ENCODE measurements at places on chromosomes 11 and 22. TPM values are rescaled to one million over a fixed set of nuclear protein-coding genes. Genes with fewer than 3 reads are reported as not detected.

The P4HA3 gene
- total RNA-seq: not detected

The OR2AT4 gene
- not detected for total RNA-seq

The CTSF gene
- total RNA-seq: 31.1 TPM

The PKDREJ gene
- total RNA-seq: not detected

The PANX3 gene
- not detected for total RNA-seq

The CD248 gene
- total RNA-seq: 11.4 TPM

The HNRNPUL2 gene
- 58.6 TPM for total RNA-seq

The ANGPTL5 gene
- not detected for total RNA-seq

The NAALADL1 gene
- 1.6 TPM for total RNA-seq

The OR8A1 gene
- not detected for total RNA-seq

The TCP11L1 gene
- total RNA-seq: 42.0 TPM

The F2 gene
- 0.29 TPM for total RNA-seq

The SCN4B gene
- 2.9 TPM for total RNA-seq

The NUDT22 gene
- 37.0 TPM for total RNA-seq

The NEU3 gene
- 6.6 TPM for total RNA-seq

Data from glutamatergic neuron (in vitro differentiated cells).